Stimulated activated memory B cell treated with anti-CD40 and anti-IgM and Interleukin-4, amounts not matched to agents 10 μg/mL and 1 μg/mL and 100 μg/mL, for 72 hours (primary cell): ENCODE measurements at places on chromosomes 11 and 22.

DNA sequence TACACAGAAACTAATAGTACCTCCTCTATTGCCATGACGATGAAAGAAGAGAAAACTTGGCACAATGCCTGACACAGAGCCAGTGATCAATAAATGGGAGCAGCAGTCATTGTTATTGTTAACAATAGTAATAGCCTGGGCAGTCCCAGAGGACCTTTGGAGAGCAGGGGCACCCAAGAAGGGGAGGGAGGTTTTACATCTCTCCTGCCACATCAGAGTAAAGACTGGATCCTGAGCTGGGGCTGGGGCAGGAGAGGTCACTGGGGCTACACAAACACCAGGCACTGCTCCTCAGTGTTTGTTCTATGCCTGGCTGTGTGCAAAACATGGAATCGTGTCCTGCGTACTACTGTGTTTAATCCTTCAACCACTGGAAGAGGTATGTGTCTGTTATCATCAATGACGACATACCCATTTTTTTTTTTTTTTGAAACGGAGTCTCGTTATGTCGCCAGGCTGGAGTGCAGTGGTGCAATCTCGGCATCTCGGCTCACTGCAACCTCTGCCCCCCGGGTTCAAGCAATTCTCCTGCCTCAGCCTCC lies 25.0 kb upstream of the CREB3L1 start:
- no peak for ATAC-seq

- ATAC-seq, result no peak
Observed at GRCh38 chr11:101336858-101337257, 207.2 kb upstream of the PGR start.

- no peak for ATAC-seq
Observed at GRCh38 chr11:35873721-35874120, 70.1 kb upstream of the LDLRAD3 start.

- no peak for ATAC-seq
Observed at GRCh38 chr11:23313001-23313400, 452.7 kb upstream of the CCDC179 start.

DNA sequence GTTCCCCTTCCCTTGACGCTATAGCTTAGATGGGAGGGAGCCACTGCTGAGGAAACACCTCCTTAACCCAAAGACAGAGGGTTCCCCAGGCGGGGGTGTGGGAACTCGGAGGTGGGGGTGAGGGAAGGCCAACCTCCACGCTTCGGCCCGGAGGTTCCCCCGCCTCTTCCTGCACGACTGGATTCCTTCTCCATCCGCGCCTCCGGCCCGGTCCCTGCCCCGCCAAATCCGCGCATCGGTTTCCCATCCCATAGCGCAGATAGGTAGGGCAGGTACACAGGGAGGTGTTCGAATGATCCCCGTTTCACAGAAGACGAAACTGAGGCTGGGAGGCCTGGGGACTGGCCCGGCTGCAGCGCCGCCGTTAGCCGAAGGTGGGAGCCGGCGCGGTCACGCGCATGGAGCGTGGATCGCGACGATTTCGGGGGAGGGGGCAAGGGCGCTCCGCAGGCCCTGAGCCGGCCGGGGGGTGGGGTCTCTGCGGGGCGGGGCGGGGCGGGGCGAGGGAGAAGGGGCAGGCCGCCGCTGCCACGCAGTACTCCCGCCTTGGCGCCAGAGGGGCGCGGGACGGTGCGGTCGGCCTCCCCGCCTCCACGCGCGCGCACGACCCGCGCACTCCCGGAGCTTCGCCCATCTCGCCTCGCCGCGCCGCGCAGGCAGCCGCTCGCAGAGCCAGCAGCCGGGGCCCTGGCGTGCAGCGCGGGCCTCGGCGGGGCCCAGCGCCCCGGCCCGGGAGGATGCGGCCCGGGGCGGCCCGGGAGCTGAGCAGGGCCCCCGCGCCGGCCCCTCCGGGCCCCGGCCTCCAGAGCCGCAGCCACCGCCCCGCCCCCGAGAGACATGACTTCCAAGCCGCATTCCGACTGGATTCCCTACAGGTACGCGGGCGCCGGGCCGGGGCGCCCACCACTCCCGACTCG lies at the start of gene TUB:
TSS of gene TUB (plus strand) at position 538 of the 917 bp plus-strand sequence. CDS start at position 838, 300 bp downstream.
- peak; percentile 48 for ATAC-seq

DNA sequence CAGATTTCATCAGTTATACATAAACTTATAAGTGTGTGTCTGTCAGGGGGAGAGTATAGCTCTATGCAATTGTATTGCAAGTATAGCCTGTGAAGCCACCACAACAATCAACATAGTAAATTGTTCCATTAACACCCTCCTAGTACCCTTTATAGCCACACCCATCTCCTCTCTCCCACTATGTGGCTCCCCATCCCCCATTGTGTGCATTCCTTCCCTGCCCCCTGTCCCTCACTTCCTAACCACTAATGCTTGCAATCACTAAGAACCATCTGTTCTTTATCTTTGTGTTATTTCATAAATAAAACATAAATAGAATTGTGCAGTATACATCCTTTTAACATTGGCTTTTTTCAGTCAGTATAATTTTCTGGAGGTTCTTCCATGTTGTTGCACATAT lies 83.1 kb upstream of the SLC5A12 start:
- ATAC-seq, result no peak
